Right ventricle myocardium inferior (tissue), 1 donor: ENCODE measurements at places on chromosomes 4 and X. TPM values are rescaled to one million over a fixed set of nuclear protein-coding genes. Genes with fewer than 3 reads are reported as not detected.

- no peak for DNase-seq
These were observed 5.4 kb upstream of the FNIP2 start for GRCh38 chr4:158763462-158763861.

- no peak for DNase-seq
These were observed 4.9 kb downstream of the STATH start for GRCh38 chr4:70000711-70001110.

DNA sequence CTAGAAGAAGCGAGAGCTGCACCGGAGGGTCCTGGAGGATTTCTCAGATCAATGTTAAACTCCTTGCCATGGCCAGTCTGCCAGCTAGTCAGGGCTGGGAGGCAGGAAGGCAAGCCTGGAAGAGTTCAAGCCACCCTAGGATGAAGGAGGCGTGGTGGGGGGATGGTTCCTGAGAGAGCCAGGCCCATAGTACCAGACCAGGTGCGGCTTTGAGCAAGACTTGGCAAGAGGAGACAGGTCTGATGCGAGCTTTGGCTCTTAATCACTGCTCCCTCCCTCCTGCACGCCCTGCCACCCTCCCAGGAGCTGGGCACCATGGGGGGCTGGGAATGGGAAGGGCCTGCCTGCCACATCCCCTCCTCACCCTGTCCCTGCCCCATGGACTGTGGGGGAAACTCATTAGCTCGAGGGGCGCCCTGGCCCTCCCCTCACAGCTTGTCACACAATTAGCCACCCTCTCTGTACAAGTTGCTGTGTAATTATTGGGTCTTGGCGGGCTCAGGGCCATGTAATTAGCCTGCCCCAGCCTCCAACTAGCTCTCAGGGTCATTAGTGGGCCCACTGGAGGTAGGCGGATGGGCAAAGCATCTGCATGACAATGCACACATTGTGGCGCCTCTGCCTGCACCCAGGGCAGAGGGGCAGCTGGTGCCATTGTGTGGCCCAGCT, 50.3 kb downstream of the EFNB1 start:
- no peak for DNase-seq

GRCh38 chrX:55738969-55739368, 21.4 kb downstream of the RRAGB start:
- DNase-seq = no peak

DNA sequence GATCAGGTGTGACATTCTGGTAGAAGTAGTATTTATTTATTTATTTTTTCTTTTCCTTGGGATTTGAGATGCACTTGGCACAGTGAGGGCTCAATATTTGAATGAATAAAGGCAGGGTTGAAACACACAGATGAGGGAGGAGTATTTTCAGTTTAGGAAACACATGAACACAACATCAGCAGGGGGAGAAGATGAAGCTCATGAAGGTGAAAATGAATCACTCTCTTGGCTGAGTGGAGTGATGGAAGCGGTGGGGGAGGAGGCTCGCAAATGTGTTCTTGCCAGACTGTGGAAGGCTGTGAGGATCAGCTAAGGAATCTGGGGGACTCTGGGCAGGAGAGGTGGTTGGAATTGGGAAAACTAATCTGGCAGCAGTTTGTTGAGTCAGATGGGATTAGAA, 55.3 kb downstream of the ARHGAP10 start:
- DNase-seq = no peak

DNA sequence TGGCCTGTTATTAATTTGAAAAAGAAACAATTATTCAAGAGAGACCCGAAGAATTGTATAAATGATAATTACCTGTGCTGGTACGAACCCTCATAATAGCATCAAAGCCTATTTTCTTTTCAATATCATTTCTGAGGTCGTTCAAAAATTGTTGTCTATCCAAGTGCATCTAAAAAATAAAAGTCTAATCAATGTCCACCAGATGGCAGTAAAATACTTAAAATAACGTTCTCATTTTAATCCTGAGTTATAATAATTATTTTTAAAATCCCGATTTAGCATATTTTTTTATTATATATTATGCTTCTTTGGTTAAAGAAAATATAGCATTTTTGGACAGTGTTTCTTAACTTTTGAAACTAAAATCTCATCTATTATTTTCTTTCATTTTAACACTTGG, 55.7 kb downstream of the METTL14 start:
- DNase-seq = no peak

The SYNPO2 gene
- total RNA-seq = 206 TPM

DNA sequence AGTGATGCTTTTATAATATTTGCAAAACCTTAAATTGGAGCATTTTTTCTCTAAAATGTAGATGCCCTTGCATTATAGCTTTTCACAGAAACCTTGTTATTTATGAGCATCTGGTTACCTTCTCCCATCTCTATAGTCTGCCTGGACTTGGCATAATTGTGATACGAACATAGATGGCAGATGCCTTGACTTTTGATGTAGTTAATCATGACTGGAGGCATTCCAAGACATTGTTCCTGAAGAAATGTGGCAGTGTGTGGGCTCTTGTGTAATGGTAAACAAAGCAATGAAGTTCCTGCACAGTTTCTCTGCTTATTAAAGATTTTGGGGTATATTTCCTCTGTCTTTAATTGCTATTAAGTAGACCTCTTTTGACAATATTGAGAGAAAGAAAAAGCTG, 500.1 kb downstream of the PCDH19 start:
- DNase-seq = no peak

The TIGD4 gene
- not detected for total RNA-seq

The PLK4 gene
- 1.1 TPM for total RNA-seq

DNA sequence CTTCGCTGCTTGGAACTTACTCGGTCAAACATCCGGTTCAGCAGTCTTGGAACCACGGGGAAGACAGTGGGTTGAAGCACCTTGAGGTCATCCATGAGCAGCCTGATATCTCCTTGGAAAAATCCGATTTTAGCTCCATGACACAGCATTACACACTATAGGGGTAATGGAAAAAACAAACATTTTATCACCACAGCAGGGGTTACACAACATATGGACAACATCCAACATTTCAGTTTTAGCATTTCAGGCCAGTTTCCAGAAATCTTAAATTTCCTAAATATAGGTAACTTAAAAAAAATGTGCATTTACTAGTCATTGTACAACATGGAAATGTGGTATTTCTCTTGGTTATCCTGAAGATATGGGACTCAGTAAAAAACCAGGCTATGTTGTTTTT, 34.4 kb upstream of the CENPU start:
- DNase-seq = no peak

The SPANXA1 gene
- not detected for total RNA-seq

The PAGE2B gene
- not detected for total RNA-seq

The DKK2 gene
- total RNA-seq = 1.9 TPM

GRCh38 chr4:75634951-75635350, 4.6 kb upstream of the CDKL2 start:
- no peak for DNase-seq

DNA sequence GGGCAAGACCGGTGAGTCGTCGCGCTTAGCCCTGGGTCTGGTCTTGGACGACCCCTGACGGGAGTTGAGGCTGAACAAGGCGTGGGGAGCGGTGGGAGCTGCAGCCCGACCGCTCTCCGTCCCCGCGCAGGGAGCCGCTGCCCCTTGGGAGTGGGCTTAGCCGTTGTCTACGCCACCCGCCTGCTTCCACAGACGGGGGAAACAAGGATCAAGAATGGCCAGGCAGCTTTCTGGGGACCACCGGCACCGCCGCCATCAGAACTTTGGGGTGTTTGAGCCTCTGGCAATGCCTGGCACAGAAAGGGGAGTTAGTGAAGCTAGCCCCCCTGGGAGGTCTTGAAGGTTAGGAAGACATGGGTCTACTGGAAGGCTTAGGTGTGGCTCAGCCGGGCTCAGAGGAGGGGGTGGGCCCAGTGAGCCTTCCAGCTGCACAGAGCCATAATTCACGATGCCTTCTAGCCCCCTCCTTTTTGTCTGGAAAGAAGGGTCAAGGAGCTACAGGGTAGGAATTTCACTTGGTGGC, 583 bp downstream of the RASL11B start:
- no peak for DNase-seq

The GABRB1 gene
- 1.0 TPM for total RNA-seq

DNA sequence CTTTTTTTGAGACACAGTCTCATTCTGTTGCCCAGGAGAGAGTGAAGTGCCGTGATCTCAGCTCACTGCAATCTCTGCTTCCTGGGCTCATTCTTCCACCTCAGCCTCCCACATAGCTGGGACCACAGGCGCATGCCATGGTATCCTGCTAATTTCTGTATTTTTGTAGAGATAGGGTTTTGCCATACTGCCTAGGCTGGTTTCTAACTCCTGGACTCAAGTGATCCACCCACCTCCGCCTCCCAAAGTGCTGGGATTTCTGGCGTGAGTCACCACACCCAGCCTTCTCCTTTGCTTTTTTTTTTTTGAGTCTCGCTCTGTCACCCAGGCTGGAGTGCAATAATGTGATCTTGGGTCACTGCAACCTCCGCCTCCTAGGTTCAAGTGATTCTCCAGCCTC, 94.1 kb downstream of the PDS5A start:
- no peak for DNase-seq

DNA sequence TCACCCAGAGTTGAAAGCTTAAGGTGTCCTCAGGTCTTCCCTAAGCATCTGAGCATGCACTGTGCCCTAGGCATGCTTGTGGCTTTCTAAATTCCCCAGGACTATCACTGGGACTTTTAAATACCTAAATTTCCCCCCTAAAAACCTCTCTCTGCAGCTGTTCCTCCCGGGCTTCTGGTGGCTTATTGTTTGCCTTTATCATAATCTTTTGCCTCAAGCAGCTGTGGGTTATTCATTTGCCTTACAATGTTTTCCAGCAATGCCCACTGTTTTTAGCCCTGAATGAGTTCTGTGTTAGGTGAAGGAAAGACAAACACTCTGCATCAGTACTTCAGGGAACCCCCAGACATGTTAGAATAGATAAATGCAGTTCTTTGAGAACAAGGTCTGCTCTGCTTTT, 455.0 kb downstream of the ZIC3 start:
- no peak for DNase-seq

- DNase-seq = no peak
These were observed 735.9 kb upstream of the TENM3 start for GRCh38 chr4:181507180-181507835.

DNA sequence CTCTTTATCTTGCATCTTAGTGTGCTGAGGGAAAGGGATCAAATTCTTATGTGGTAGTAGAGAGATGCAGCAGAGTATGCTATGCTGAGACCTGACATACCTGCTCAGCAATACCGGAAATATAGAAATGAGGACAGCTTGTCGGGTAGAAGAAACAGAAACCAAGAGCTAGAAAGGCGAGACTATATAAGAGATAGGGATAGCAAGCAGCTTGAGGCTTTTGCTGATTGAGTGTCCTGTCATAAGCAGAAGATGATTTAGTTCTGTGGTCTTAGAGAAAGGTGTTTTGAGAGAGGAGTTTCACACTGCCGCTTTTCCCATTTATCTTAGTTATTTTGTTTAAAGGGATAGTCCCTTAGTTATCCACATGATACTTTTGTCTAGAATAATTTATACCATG, 31.7 kb downstream of the USP9X start:
- no peak for DNase-seq

The HPGDS gene
- 3.1 TPM for total RNA-seq

The DUX4 gene
- not detected for total RNA-seq

DNA sequence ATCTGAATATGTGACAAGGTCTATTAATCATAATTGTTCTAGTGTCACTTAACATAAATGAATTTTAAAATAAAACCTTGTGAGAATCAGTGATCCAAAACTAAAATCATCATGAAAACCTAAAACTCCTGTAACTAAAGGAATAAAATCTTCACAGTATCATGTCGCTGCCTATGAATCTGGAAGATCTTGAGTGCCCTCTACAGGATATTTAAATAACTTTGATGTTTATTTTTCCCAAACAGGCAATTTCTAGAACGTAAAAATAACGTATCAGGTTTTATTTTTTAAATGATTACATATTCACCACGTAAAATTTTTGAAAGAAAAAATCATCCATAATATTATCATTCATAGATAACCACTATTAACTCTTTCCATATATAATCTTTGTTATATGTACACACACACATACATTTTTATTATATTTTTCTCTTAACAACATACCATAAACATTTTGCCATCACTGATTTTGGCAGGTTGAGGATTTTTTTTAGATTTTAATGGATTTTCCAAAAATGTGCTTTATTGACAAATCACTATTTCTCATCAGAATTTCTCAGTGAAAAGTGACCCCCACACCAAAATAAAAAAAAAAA, 79.6 kb downstream of the COMMD8 start:
- no peak for DNase-seq

- no peak for DNase-seq
These were observed 317.1 kb downstream of the STK32B start for GRCh38 chr4:5368426-5368825.

DNA sequence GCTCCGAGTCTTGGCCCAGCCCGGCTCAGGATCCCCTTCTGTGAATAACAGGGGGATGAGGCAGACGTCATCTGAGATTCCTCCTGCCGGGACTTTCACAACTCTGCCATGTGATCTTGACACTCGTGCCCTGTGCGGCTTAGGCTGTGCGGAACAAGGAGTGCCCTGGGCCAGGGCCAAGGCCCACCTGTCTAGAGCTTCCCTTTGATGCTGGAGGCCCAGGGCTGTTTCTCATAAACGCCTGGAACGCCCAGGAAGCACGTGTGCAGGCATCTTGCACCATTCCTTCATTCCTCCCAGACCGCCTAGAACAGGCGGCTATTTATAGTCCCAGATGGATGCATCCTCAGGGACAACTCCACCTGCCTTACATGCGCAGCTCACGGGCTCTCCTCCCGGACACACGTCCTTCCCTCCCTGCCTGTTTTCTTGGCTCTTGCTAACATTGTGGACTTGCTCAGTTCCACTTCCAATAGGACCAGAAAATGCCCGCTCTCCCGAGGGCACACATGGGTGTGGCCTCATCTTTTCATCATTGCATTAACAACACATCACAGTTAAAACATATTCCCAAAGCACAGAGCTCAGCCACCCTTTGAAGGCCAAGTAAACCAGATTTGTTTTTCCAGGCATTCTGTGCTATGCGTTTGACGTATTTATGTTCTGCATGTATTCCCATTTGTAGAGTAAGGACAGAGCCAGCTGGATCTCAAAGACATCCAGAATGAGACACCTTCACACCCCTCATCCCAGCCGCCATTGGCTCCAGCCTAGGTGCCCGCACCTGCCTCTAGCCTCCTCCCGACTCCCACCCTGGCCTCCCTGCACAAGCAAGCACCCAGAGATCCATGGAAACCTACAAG, 57.2 kb downstream of the ABLIM2 start:
- peak; percentile 67 for DNase-seq

GRCh38 chr4:11232015-11232414, 196.7 kb downstream of the HS3ST1 start:
- no peak for DNase-seq

- peak; percentile 81 for DNase-seq
These were observed at the start of gene SGCB for GRCh38 chr4:52038103-52038912. TSS of gene SGCB (minus strand) at chr4:52038299. CDS start at chr4:52038259, 40 bp downstream.
